ENCODE measurements at places on chromosomes 3 and 15.

- peak; percentile 11 for DNase-seq
Measured at GRCh38 chr3:43892526-43892925, 201.8 kb downstream of the ABHD5 start.

GRCh38 chr3:177595530-177596188 is 398.4 kb upstream of the TBL1XR1 start:
- DNase-seq, result no peak

DNA sequence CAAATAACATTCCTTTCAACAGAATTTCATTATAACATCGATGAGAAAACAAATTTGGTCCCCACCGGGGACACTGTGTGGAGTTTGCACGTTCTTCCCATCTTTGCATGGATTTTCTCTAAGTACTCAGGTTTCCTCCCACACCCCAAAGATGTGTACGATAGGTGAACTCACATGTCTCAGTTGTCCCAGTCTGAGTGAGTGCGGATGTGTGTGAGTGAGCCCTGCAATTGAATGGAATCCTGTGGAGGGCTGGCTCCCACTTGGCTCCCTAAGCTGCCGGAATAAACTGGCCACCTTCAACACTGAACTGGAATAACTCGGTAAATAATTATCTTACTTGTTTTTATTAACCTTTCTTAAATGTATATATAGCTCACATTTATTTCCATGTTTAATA is 77.0 kb downstream of the TRANK1 start:
- no peak for DNase-seq

DNA sequence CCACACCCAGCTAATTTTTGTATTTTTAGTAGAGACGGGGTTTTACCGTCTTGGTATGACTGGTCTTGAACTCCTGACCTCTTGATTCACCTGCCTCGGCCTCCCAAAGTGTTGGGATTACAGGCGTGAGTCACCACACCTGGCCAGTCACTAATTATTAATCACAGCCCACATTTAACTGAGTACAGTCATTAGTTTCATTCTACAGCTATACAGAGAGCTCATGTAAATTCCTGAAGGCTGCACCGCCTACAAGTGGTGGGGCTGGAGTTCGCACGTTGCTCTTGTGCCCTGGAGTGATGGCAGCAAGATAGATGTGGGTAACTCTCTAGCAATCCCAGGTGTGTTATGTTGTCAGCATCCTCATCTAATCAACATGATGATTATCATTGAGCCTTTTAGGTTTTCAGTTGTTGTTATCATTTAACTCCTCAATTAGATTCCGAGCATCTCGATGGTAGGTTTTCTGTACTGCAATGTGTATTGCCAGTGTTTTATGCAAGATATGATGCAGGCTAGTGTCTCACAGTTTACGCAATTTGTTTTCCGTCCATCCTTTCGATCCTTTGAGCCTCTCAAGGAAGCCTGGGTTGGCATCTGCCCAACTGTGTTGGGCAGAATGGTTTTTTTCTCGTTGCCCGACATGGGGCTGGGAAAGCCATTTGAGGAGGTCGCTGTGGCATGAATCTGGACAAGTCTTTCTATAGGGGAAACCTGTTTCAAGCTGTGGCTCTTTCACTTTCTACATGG is 216.3 kb downstream of the LPP start:
- no peak for DNase-seq

GRCh38 chr3:8622873-8623691 is 21.5 kb downstream of the SSUH2 start:
- peak; percentile 71 for DNase-seq

- DNase-seq, result no peak
Measured at GRCh38 chr15:63288342-63288741, 10.9 kb downstream of the APH1B start.

- no peak for DNase-seq
Measured at GRCh38 chr3:47079432-47079831, 84.5 kb downstream of the SETD2 start.

DNA sequence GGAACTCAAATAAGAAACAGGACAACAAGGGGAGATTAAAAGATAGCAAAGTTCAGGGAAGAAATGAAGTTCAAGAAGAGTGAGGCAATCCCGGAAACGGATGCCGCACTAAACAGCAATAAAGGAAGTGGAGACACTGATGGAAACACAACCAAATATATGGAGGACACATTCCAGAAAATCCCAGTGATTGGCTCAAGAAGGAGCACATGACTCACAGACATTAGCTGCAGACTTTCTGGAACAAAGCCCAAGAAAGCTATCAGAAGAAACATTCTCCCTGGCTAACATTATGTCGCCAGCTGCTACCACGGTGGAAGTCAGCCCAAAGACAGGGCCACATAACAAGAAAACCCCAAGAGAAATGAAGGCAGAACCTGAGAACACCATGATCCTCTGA is 18.1 kb upstream of the VGLL4 start:
- peak; percentile 24 for DNase-seq

GRCh38 chr3:12560505-12561190 is 3.8 kb downstream of the MKRN2 start:
- DNase-seq, result peak; percentile 55

- DNase-seq, result no peak
Measured at GRCh38 chr15:70342554-70343548, 245.1 kb upstream of the TLE3 start.

DNA sequence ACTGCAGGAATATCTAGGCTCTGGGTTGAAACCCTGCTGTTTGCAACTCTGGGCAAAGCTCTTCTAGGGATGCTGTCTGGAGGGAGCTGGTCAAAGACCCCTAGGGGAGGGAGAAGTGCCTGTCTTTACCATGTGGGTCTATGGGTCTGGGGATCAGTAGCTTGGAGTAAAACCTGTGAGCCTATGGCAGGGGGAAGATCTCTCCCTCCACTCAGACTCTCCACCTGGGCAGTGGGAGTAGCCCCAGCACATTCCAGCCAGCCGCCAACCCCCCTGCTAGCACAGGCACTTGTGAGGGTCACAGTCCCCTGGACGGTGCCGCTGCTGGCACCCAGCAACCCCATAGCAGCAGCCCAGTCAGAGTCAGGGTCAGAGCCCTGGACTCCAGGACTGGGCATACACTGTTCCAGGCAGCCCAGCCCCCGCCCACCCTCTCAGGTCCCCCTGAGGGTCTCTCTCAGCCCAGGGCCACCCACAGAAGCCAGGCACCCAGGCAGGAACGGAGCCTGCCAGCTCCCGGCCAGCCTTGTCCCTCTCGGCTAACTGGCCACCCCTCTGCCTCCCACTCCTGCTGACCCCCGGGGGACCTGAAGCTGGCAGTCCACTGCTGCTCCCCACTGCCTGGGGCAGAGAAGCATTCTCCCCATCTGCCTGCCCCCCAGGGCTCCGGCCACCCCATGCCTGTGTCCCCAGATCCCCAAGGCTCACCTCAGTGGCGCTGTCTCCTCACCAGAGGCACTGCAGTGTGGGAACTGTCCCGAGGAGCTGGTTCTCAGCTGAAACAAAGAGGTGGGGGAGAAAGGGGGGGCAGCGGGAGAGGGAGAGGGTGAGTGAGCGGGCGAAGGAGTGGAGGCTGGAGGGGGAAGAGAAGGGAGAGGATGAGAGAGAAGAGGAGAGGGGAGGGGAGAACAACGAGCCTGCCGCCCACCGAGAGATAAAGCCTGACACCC is 10.8 kb downstream of the GLYCTK start:
- DNase-seq, result no peak

GRCh38 chr3:30598668-30599545 is 7.5 kb upstream of the TGFBR2 start:
- no peak for DNase-seq

GRCh38 chr3:46559091-46559704 is 6.9 kb downstream of the LRRC2 start:
- no peak for DNase-seq

DNA sequence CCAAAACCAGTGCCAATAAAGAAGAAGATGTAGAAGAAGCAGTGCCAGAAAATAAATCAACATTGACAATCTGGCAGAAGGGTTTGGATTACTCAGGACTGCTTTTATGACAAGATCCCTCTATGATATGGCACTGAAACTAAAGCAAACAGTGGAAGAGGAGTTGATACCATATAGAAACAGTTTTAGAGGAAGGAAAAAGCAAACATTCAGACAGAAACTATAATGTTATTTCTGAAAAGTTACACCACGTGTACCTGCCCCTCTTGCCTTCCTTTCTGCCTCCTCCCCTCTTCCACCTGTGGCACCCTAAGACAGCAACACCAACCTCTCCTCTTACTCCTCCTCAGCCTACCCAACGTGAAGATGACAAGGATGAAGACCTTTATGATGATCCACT is 63.0 kb downstream of the SFMBT1 start:
- no peak for DNase-seq

GRCh38 chr3:136751316-136752171 is 634 bp downstream of the STAG1 start:
- DNase-seq, result peak; percentile 80

- DNase-seq, result no peak
Measured at GRCh38 chr3:193021506-193022010, 103.9 kb upstream of the MB21D2 start.

- DNase-seq, result peak; percentile 26
Measured at GRCh38 chr3:58351920-58352319, 19.2 kb downstream of the PXK start.

DNA sequence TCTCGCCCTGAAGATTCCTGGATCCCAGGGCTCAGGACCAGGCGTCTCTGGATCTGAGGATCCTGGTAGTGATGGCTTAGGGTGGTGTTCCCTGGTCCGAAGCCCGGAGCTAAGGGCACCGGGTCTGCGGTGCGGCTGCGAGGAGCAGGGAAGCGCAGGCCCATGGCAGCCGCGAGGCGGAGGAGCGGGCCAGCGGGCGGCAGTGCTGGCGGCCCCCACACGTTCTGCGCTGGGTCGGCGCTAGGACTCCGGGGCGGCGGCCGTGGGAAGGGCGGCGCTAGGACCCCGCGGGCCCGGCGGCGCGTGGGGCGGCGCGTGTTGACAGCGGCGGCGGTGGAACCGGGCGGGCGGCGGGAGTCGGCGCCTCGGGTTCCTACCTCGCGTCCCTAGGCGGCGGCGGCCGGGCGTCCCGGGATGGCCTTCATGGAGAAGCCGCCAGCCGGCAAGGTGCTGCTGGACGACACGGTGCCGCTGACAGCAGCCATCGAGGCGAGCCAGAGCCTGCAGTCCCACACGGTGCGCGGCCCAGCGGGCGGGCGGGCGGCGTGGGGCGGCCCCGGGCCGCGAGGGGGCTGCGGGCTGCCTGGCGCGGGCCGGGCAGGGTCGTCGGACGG is at the start of gene PXK:
Gene PXK, plus strand, starts transcription at position 318 of the 614 bp plus-strand sequence. Its CDS starts 97 bp downstream, at position 415.
- peak; percentile 95 for DNase-seq

- no peak for DNase-seq
Measured at GRCh38 chr3:124229420-124229819, 237.5 kb upstream of the ROPN1 start.

- DNase-seq, result no peak
Measured at GRCh38 chr3:134846911-134847317, 51.9 kb downstream of the EPHB1 start.

DNA sequence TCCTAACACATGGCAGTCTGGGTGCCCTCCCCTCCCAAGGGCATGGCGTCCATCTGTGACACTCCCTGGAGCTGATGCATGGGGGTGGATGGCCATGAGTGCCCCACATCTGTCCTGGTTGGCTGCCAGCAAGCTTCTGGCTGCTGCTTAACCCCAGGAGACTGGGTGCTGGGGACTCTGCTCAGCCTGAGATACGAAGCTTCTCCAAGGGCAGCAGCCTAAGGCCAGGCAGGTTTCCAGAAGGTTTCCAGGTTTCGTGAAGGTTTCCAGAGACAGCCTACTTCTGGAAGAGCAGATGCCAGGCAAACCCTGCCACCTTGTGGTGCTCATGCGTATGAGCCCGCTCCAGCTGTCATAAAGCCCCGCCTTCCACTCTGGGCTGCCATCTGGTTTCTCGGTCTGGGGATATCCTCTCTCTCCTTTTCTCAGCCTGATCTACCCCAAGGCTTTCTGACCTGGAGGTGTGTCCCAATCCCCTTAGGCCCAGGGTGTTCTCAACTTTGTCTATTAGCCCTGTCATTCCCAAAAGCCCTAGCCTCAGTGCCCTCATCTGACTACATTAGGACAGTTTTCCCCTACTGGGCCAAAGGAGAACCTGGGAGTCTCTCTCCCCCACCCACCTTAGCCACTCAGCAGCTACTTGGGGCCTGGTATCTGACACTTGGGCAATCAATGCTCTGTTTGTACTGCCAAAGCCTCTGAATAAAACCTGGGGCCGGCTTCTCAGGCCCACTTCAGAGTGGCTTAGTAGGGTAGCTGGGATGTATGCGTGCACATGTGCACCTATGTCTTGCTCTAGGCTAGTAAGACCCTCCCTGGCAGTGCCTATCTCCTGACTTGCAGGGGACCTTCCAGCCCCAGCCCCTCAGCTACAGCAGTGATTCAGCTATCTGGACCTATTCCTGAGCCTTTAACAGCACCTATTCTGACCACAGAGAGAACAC is 12.0 kb downstream of the MRPL46 start:
- DNase-seq, result peak; percentile 77

DNA sequence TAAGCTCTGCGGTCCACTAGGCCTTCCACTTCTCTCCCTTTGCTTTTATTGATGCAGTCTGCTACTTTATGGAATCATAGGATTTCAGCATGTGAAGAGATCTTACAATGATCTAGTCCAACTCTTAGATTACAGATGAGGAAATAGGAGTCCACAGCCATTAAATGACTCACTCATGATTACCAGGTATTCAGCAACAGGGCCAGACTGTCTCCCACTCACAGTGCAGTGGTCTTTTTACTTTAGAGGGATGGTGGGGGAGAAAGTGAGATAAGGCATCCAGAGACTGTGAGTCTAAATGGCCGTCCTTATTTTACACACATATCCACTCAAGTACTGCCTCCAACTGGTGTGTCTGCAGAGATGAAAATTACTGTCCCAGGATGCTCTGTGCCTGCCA is 88.5 kb upstream of the SKOR1 start:
- no peak for DNase-seq

DNA sequence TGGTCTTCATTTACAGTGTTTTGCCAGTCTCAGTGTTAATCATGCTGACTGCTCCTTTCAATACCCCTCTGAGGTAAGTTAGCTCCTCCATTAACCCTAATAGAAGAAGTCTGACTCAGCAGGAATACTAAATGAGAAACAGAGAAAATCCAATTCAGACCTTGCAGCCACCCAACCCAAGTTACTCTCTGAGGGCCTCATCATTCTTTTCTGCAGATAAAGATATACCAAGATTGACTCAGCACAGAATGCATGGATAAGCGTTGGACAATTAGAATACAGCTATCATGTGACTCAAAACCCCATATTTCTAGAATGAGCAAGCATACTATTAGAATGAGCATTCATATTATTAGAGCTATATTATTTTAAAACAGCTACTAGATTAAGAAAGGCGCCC is 389.1 kb upstream of the SGO1 start:
- no peak for DNase-seq

DNA sequence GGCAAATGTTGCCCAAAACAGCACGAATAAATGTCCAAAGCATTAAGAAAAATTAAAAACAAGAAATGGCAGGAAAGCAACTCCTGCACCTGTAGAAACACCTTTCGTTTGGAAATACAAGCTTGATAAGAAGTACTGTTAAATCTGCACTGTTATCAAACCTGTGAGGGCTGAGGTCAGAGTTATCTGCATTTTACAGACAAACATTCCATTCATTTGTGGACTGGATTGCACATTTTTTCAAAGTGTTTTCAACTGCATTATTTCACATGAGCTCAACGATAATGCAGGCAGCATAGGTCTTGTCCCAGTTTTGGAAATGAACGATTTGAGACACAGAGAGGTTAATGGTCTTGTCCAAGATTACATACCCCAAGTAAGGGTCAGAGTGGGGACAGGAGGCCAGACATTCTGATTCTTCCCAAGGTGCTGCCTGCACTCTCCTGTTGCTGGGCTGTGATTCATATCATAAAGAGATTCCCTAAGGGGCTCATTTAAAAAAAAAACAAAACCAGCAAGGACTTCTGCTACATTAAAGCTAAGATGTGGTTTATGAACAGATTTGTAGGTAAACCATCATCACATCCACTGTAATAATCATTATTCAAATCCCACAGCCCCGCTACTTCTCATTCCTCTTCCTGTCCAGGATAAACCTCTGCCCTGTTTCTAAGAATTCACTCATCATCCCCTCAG is 13.0 kb downstream of the GUCA1C start:
- DNase-seq, result no peak
